ENCODE measurements at places on chromosomes 4 and X.

GRCh38 chr4:68593112-68593511, 17.0 kb upstream of the UGT2B17 start:
- no peak for DNase-seq

- DNase-seq = no peak
Measured at GRCh38 chr4:122662701-122663100, 41.8 kb upstream of the IL21 start.

GRCh38 chr4:7771056-7771455, 168.6 kb downstream of the AFAP1 start:
- DNase-seq = peak; percentile 19

DNA sequence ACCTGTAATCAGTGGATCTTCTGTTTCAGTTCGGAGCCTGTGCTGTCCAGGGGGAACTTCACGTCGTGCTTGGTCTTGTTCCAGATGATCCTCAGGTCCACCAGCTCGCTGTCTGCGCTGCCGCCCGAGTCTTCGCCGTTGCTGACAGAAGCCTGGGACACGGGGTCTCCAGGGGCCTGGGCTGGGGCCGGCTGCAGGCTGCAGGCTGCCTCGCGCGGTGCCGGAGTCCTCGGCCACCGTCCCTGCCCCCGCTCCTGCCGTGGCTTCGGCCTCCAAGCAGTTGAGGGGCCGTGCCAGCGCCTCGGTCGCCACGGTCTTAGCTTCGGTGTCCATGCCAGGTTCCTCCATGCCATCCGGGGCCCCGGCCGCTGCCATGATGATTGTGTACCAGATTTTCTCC, 37.3 kb upstream of the CCNI start:
- DNase-seq = no peak

GRCh38 chr4:153479101-153479500, 12.9 kb downstream of the TMEM131L start:
- no peak for DNase-seq

DNA sequence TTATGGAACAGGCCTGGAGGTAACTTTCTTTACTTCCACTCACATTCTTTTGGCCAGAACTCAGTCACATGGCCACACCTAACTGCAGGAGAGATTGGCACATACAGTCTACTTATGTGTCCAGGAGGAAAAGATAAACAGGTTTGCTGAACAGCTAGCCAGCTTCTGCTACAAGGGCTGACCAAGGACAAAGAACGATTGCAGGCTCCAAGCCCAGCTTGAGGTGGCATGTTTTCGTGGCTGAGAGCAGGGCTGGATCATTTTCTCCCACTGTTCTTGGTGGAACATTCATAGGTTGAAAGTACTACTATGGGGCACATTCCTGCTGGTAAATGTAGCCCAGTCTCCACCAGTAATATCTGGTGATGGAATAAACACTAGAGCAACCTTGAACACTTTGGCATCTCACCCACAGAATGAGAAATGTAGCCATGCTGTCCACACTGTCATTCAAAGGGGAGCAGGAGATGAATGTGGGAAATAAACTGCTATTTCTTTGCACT, 28.2 kb downstream of the NHS start:
- no peak for DNase-seq

GRCh38 chr4:107896158-107896645, 35.1 kb upstream of the CYP2U1 start:
- DNase-seq = peak; percentile 98

DNA sequence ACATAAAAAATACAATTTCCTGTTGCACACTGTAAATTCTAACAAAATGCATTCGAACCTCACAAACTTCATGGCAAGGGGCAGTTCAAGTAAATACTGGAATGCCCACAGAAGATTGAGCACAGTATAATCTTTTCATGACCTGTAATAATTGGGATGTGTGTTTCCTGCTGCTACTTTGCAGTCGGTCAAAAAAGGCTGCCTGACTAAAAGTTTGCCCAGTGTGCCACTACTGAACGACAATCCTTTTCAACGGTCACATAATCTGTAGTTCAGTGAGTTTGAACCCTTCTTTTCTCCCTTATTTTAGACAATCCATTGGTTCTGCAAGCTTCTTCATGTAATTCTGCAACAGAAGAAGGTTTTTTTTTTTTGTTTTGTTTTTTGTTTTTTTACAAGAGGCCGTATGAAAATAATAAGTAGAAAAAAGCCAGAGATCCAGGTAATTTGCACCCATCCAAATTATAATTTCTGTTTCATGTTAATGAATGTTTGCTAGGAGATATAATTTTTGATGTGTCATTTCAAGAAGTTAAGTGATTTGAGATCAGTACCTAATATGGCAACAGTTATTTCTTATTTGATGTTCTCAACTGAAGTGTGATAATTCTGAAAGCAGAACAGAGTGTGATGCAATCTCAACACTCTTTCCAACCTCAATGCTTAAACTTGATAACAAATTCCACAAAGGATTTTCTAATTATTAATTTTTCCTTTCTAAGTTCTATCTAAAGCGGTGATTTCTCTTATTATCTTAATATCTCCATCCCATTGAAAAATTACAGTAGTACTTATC, 237.6 kb downstream of the FSTL5 start:
- no peak for DNase-seq

DNA sequence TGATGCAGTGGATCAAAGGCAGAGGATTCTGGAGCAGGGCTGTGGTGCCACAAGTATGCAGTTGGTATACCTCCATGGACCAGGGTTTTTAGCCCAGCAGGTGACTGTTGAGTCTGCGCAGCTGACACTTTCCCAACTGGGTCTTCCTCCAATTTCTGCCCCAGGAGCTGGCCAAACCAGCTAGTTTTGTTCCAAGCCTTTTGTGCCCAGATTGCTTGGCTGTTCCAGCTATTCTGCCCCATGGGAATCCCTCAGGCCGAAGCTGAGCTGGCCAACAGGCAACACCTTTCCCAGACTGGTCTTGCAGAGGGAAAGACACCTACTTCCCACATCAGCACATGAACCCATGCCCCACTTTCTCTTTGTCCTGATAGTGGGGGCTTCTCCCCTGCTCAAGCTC, 22.8 kb upstream of the ANKRD17 start:
- no peak for DNase-seq
